ENCODE measurements at places on chromosomes 16 and 17.

- no peak for DNase-seq
Observed at GRCh38 chr16:46812781-46813540, 18.0 kb downstream of the C16orf87 start.

GRCh38 chr17:2681650-2682049 is 29.9 kb downstream of the CLUH start:
- no peak for DNase-seq

- DNase-seq, result no peak
Observed at GRCh38 chr17:56681561-56682266, 88.2 kb downstream of the NOG start.

DNA sequence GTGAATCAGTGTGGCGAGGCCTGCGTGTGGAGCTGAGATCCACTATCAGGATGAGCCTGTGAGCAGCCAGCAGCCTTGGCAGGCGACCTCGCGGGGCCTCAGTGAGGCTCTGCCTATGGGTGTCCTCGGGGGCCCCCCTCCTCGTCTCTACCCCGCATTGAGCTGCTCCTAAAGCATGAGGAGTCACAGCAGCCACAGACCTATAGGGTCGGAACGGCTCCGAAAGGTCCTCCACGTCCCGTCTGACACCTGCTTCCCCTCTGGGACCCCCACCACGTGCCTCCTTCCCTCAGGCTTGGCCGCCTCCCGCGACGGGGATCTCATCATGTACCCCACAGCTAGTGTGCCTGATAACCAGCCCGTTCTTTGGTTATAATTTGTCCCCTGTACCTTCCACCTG is 28.8 kb downstream of the GRIN2C start:
- DNase-seq, result no peak

- DNase-seq, result no peak
Observed at GRCh38 chr17:56908001-56908542, 5.8 kb downstream of the TRIM25 start.

- DNase-seq, result no peak
Observed at GRCh38 chr16:88566158-88566557, 4.0 kb upstream of the ZC3H18 start.

DNA sequence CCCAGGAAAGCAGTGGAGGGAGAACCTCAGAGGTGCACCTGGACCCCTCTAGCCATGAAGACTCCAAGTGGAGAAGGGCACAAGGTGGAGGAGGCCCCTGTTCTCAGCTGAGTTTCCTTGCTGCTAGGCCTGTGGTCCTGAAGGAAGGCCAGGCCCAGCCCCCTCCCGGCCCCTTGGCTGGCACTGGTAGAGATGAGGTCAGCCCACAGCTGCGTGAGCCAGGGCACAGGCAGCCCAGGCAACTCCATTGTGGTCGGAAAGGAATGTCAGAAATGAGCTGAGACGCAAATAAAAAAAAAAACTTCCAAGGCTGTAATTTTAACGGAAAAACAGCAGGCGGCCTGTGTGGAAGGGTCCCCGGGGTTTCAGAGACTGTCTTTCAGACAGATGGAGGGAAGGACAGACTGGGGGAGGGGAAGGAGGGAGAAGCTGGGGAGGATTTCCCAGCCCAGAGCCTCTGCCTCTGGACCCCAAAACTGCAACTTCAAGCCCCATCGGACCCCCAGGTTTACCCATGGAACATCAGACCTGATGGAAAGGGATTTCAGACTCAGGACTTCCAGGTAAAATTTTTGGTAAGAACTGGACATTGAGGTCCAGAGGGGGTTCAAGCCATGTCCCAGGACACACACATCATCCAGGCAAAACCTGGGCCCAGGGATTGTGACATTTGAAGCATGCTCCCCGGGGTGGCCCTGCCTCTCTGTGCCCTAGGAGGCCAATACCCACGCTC is 25.6 kb upstream of the MRPS23 start:
- DNase-seq, result peak; percentile 86

- DNase-seq, result no peak
Observed at GRCh38 chr16:9867176-9867575, 315.1 kb downstream of the GRIN2A start.

DNA sequence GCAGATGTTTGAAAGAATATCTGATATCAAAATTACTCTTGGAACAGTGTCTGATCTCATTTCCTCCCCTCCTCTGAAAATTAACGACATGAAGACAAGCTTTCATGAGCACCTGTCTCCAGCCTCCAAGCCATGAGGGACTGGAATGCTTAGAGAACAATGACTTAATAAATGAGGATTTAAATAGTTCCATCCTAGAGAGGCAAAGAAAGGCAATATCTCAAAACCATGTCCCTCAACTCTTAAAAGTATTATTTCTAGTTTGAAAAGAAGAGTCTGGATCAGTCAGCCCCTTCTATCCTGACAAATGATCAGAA is 137.5 kb downstream of the ANKFN1 start:
- DNase-seq, result no peak

DNA sequence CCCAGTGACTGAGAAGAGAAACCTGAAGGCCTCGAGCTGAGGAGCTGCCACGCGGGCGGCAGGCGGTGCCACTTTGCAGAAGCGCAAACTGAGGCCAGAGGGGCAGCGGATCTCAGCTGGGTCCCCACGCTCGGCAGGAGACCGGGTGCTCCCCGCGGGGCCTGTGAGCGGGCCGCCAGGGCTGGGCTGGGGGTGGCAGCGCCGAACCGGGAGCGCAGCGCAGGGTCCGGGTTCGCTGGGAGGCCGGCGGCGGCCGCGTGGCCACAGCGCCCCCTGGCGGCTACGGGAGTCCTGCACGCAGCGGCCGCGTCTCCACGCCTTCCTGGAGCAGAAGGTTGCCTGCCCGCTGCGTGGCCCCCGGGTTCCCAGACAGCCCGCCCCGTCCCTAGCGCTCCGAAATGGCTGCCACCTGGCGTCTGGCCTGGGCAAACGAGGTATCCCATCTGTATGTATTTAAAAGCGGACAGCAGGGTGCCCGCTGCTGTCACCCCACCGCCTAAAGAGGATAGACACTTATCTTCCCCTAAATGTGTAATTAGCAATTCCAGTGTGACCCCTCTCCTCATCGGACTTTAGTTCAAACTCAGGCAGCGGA is 96.1 kb upstream of the CDH5 start:
- no peak for DNase-seq
